Skeletal muscle cell (primary cell): ENCODE measurements at places on chromosomes 4 and X.

GRCh38 chrX:131359611-131360010, 70.5 kb upstream of the IGSF1 start:
- DNase-seq = no peak

DNA sequence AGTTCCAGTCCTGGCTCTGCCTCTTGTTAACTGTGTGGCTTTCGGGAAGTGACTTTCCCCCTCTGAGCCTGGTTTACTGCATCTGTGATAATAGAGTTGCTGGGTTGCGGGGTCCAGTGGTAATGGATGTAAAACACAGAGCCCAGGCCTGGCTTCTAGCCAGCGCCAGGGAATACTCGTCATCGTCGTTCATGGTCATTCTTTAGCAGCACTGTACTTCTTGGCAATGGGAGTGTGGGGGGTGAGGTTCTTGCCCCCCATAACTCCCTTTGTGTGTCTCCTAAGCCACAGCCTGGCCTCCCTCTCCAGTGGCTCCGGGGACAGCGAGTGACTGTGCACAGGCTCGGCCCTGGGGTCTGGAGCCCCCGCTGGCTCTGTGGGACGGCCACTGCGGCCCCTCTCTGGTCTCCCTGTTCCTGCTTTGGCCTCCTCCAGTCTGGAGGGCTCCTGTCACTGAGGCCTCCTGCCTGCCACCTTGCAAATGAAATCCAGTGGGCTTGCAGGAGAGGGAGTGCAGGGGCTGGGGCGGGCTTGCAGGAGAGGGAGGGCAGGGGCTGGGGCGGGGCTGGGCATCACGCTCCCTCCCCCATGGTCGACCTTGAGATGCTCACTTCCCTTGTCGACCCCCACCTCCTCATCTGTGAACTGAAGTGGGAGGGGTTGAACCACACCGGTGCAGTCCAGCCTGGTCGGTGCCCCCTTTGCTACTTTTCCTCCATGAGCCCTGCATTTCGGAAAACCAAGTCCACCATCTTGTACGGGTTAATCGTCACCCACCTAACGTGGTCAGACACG, 13.2 kb downstream of the PSAPL1 start:
- no peak for DNase-seq

DNA sequence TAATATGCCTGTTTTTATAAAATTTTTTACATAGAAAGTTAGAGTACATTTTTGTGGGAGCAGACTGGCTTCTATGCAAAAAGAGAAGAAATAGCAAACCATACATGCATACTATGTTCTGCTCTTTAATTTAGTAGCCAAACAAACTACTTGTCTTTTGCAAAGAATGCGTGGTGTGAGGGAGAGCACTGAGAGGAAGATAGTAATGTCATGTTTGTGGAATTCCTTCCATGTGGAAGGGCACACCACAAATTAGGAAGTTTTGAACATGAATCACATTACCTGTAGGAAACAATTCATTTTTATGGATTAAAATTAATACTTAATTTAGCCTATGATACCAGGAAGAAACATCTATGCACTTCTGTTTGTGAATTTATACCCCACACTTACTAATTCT, 1529.1 kb upstream of the ADGRL3 start:
- DNase-seq = no peak

DNA sequence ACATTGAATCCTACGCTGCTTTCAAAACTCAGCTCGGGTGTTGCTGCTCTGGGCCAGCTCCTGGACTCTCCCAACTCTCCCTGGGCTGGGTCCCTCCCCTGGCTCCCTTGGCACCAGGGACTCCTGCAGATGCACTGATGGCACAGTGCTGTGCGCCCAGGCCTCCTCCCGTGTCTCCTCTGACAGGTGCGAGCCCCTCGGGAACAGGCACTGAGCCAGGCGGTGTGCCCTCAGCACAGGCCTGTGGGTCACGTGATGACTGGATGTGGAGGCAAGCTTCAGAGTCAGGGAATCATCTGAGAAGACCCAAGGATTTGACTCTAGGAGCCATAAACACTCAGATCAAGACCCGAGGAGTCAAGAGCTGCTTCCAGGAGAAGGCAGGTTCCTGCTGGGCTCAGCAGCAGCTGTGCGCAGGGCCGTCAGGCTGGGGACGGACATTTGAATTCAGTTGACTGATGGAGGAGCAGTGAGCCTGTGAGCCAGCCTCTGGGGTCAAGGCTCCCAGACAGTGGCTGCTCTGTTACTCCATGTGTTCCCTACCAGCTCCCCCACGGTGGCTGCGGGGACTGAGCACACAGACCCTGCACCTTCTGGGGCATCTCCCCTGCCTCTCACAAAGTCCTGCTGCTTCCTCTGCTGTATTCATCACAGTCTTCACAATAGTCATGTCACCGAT, 33.0 kb downstream of the NAT8L start:
- DNase-seq = no peak

DNA sequence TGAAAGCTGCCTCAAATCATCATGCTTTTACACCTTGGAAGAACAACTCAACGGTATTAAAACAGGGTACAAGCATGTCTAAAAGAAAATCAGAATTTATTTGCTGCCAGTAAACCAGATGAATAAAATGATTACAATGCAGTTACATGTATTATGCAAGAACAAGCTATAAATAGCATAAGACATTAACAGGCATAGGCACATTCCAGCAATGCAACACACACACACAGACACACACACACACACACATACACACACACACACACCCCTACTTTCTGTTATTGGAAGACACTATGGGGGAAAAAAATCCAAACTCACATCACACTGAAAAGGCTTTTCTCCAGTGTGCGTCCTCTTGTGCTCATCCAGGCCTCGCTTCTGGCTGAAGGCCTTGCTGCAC, 212.5 kb downstream of the PRDM5 start:
- peak; percentile 48 for DNase-seq

DNA sequence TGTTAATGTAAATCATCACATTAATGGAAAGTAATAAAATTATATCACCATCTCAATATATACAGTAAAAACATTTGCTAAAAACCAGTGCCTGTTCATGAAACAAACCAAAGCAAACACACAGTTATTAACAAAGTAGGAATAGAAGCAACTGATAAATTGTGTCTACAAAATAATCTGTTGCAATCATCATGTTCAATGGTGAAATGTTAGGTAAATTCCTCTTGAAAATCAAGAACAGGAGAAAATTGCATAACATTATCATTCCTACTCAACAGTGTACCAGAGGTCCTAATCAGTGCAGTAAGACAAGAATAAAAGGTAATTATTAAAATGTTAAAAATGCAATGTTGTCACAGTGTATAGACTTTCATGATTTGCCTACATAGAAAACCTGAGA, 252.3 kb downstream of the TEX13A start:
- DNase-seq = no peak

- no peak for DNase-seq
Measured at GRCh38 chr4:101014417-101014816, 332.9 kb downstream of the PPP3CA start.

GRCh38 chr4:94548571-94548970, 96.8 kb downstream of the PDLIM5 start:
- DNase-seq = no peak

DNA sequence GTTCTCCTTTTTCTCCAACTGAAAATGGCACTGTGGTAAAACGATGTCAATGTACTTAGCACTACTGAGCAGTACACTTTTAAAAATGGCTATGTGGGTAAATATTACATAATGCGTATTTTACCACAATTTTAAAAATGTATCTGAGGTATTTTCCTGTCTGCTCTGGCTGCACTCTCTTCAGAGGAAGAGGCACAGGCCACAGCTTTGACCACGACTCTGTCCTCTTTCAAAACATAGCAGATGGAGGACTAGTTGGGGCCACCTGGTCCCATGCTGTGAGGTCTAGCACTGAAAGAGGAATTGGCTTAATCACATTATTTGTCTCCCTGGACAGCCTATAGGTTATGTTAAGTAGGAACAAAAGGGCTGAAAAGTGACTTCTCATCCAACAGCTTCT, 5.2 kb downstream of the KCNE5 start:
- DNase-seq = no peak

DNA sequence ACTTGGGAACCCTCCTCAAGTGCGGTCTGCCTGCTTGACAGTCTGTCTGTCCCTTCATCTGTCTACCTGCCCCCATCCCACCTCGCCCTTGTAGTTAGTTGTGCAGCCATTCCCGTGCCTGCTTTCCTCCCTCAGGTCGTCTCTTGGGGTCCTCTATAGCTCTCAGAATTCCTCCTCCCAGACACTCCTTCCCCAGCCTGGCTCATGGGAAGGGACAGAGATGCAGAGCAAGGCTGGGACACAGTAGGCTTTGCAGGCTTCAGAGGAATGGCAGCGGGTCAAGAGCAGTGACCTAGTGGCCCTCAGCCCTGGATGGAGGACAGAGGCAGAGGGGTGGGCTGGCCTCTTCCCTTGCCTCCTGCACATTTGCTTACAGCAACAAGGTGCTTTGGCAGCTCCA, 18.3 kb downstream of the TMEM31 start:
- no peak for DNase-seq

DNA sequence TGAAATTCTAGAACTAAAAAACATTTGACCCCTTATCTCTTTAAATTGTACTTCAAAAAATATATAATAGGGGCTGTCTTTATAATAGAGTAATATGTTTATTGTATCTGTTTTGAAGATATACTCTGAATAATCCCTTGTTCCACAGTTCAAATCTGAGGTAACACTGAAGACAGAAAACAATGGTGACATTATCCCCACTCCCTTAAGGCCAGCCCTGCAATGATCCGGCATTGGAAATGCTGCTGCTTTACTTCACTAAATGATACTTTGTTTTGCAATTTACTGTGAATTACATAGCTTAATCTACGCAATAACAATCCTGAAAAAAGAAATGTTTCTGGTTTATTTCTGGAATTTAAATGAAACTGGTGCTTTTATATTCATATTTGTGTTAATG, 34.4 kb upstream of the ZFP42 start:
- no peak for DNase-seq

DNA sequence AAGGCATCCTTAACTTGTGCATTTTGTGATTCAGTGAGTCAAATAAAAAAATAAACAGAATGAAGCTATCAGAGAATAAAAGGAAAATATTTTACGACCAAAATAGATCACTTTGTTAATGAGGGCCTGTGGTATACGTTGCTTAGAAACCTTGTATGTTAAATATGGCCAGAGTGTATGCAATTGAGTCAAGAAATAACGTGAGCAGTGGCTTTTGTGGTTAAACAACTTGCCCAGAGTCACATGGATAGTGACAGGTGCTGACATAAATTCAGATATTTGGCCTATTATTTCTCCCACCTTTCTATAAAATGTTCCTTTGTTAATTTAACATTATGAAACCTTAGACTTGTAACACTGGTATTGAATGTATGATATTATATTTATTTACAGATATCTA, 393.4 kb downstream of the PABPC4L start:
- DNase-seq = peak; percentile 12

- no peak for DNase-seq
Measured at GRCh38 chr4:71765821-71766383, 18.0 kb downstream of the GC start.

GRCh38 chrX:133323431-133323830, 91.9 kb downstream of the GPC4 start:
- no peak for DNase-seq

DNA sequence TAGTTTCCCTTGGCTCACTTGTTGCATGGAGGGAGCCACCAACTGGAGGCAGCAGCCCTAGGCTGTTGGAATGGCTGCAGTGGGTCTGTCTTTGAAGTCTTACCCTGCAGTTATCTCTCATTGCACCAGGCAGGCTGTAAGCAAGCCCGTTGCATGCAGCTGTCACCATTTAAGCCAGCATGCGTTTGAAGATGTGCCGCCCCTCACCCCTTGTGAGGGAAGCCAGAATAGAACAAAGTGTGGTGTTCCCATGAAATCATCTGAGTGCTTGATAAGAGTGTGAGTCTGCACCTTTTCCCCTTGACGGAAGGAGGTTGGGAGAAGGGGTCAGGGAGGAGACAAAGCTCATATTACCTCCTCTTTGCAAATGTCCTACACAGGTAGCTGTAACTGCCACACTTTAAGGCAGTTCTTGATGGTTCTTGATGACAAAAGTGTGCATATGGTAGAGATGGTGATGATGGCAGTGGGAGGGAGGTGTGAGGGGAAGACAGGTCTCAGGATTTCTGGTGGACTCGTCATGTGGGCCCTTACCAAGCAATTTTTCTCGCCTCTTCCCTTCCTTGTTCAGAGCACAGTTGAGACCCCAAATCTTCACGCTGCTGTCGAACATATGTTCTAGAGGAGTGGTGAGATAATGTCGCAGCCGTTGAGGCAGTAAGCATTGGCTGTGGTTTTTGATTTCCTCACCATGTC, 191.4 kb upstream of the LEF1 start:
- DNase-seq = peak; percentile 30

GRCh38 chrX:42934020-42934726, 156.2 kb upstream of the PPP1R2C start:
- no peak for DNase-seq

GRCh38 chrX:7444967-7445366, 297.0 kb upstream of the PUDP start:
- DNase-seq = no peak

DNA sequence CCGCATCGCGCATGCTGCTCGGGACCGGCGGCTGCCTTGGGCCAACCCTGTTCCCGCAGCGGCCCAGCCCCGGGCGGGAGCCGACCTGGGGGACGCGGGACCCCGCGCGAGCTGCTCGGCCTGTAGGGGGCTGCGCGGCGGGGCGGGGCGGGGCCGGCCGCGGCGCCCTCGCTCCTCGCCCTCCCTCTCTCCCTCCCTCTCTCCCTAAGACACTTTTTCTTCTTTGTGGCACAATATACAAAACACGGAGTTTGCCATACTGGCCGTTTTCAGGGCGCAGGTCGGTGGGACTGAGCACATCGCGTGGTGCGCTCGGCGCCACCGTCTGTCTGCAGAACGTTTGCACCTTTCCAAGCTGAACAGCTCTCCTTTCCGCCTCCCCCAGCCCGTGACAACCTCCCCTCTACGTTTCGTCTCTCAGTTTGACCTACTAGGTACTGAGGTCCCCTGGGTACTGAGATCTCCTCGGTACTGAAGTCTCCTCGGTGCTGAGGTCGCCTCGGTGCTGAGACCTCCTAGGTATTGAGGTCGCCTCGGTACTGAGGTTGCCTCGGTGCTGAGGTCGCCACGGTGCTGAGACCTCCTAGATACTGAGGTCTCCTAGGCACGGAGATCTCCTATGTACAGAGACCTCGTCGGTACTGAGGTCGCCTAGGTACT, 261.1 kb upstream of the PLCXD1 start:
- no peak for DNase-seq

DNA sequence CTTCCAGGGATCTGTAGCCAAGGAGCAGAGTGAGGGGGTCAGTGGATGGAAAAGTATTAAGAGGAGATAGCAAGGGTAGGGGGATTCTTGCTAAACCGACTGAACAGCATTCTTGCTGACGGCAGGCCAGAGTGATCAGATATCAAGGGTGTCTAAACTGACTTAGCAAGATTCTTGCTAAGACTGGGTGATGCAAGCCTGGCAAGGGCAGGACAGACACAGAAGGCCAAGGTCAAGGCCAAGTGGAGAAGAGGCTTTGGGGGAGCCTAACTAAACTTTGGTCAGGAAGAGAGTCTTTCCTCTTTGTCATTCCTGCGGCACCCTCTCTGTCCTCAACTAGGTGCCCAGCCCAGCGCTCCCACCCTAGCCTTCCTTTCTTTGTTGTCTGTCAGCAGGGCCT, 799 bp downstream of the XPNPEP2 start:
- no peak for DNase-seq
